ENCODE measurements at places on chromosomes 6 and 20.

GRCh38 chr6:10759884-10760329 is 12.3 kb downstream of the TMEM14B start:
- no peak for DNase-seq

DNA sequence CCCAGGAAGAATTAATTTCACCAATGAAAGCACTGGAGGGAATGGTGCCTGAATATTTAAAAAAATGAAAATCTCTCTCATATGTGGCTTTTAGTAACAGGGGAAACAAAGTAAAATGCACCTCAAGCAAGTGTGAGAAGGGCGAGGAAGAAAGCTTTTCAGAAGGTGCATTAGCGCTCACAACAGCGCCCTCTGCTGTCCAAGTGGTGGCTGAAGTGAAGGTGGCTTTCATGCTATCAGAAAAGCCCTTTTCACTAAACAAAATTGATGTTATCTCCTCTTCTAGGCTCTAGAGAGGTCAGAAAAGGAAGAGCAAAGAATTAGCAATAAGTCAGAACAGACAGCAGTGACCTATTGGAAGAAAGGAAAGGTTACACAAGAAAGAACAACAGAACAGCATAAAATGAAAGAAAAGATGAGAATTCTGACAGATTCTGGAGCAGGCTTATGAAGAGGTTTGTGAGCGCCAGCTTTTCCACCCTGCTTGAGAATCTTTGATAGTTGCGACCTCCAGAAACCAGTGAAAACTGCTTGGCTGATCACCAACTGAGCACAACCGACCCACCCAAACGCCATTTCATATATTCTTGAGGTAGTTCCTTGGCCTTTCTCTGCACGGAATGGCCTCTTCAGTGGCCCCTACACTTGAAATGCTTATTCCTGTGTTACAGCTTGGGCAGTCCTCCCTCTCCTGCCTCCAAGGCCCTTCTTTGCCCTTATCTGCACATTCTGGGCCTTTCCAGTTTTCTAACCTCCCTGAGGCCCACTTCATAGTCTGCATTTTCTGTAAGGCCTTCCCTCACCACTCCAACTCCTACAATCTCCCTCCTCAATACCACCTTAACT is 45.3 kb downstream of the SMLR1 start:
- peak; percentile 45 for DNase-seq

DNA sequence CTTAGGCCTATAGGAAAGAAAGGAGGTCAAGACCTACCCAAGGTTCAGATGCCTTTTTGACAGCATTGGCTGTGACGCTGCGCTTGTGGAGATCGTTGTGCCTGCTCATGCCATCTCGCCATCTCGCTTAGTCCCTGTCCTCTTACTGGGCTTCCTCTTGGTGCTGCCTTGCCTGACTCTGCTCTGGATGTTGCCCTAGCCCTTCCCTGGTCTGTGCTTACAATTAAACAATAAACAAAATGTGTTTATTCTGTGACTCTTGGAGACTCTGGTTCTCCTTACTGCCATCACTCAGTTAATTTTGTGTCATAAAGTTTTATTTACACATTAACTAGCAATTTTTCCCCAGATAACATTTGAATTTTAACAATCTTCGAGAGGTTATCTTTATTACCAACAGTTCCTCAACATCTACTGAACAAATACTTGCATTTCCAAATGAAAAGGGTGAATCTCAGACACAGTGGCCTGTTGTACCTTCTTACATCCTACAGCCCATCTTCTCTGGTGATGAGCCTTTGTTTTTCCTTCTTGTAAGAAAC is 11.6 kb downstream of the AFDN start:
- no peak for DNase-seq

- no peak for DNase-seq
These were observed 134.2 kb downstream of the CEP57L1 start for GRCh38 chr6:109229536-109229935.

DNA sequence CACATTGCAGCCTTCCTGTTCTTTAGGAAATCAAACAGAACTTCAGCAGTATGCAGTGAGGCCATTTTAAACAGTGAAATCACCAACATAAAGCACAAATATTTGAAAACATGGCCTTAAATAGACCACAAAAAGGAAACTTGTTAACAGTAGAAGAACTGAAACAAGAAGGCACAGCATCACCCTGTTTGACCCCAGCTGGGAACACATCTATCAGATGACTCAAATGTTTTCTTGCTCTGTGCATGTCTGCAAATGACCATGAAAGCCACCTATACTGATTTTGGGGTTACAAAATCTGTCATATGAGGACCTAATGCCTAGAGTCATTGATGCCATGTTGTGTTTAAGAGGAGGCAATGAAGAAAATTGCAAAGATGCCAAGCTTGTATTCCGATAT is 123.8 kb upstream of the ADGRF1 start:
- no peak for DNase-seq

- DNase-seq: peak; percentile 2
These were observed 290.3 kb upstream of the STXBP5 start for GRCh38 chr6:146913842-146914488.

- DNase-seq: no peak
These were observed 34.4 kb downstream of the SLC52A3 start for GRCh38 chr20:733861-734260.

DNA sequence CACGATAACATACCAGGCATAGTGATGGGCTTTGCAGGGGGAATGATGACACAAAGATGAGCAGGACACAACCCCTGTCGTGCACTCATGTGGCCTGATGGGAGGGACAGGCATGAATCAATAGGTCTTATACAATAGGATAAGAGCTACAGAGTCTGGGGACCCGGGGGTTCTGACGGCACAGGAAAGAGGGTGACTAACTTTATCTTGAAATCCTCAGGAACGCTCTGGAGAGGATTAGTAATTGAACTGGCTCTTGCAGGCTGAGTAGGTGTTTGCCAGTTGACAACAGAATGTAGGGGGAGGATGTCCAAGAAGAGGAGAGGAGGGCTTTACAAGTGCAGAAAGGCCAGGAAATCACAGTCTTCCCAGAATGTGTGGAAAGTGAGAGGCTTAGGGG is 219.9 kb upstream of the ECI2 start:
- DNase-seq: no peak

GRCh38 chr6:119934816-119935215 is 585.3 kb upstream of the MAN1A1 start:
- DNase-seq: no peak

GRCh38 chr6:133369773-133370272 is 128.7 kb downstream of the EYA4 start:
- DNase-seq: no peak

GRCh38 chr6:139448051-139448649 is 73.7 kb upstream of the CITED2 start:
- DNase-seq: no peak

DNA sequence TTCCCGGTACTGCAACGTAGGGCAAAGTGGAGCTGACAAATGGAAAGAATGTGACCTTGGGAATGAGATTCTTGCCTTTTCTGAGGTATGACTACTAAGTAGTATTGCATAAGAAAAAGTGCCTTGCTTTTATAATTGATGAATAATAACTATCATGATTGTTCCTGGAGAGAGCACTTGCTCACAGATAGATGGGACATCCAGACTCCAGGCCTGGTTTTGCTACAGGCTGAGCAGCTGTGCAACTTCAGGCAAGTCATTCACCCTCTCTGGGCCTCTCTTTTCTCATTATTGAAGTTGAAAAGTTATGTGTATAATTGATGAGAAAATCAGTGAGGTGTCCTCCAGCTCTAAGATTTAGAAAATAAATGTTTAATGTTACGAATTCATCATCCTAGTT is 53.6 kb upstream of the MBOAT1 start:
- no peak for DNase-seq

DNA sequence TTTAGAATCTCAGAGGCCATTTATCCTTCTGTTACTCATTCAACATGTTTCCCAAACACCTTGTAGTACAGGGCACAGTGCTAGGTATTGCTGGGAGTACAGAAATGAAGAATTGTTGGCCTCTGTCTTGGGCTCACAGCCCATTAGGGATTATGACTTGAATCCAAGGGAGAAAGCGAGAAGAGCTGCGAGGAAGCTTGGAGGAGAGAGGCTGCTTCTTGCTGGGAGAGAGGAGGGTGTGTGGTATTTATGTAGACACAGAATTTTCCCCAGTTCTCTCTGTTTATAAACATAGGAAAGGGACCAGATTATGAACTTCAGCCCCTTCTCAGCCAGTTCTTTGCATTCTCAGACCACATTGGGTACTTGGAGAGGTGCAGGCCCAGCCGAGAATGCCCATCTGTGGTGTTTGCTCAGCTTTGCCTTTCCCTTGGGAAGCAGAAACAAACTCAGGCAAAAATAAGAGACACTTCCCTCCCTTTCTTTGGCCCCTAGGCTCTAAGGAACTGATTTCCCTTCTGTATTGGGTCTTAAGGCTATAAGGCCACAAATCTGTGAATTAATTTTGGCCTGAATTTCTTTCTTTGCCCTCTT is 17.9 kb downstream of the CHMP4B start:
- DNase-seq: no peak

DNA sequence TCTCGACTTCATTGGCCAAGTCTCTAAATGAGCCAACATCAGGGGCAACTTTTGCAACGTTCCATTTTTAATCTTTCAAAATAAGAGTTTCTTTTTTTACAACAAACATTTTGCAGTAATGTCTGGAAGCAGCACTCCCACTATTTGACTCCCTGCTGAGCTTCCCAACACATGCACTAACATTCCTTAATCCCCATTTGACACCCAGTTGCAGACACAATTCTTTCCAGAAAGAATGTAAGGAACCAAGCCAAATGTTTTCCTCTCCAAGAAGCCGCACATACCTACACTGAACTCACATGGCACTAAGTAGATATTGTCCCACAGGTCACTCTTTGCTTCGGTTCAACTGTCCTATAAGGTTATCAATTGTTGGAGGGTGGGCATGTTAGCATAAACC is 165.6 kb downstream of the GRM1 start:
- DNase-seq: no peak

- peak; percentile 16 for DNase-seq
These were observed 29.1 kb downstream of the HECA start for GRCh38 chr6:139164001-139164400.

GRCh38 chr6:169070506-169071176 is 183.0 kb downstream of the THBS2 start:
- DNase-seq: no peak

- DNase-seq: no peak
These were observed 46.7 kb upstream of the ATXN1 start for GRCh38 chr6:16807956-16808355.

DNA sequence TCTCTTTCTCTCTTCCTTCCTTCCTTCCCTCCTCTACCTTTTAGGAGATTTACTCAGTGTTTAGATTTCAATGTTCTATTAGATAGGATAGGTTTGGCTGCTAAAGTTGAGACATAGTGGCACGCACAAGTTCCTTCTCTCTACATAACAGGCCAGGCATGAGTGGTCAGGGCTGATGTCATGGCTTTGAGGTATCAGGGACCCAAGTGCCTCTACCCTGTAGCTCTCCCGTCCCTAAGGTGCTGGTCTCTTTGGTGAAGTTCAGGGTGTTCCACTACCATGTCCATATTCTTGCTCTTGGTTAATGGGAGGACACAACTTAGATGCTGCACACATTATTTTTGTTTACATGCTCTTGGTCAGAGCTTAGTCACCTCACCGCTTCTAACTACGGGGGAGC is 245.3 kb downstream of the QKI start:
- DNase-seq: no peak

GRCh38 chr6:156658186-156658965 is 118.8 kb upstream of the ARID1B start:
- DNase-seq: no peak

DNA sequence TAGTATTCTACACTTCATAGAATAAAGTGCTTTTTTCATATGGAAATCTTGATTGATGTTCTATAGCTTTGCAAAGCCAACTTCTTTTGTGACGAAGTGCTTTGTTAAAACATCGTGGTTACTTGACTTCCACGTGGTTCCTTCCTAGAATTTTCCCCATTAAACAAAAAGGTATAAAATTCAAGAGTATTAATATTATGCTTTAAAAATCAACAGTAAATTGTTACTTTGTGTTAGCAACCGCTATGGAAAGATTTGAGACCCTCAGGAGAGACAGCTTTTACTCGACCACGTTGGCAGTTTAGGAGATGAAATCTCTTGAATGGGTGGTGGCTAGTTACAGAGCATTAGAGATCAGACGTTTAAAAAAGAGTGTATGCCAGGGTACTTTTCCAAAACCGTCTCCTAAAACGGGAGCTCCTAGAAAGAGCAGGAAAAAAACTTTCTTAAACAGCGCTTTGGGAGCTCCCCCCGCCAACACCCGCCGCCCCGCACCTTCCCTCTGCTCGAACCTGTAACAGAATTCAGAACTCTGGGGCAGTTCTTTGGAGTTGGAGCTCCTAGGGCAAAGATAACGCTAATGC is 920 bp downstream of the GJA1 start:
- no peak for DNase-seq

DNA sequence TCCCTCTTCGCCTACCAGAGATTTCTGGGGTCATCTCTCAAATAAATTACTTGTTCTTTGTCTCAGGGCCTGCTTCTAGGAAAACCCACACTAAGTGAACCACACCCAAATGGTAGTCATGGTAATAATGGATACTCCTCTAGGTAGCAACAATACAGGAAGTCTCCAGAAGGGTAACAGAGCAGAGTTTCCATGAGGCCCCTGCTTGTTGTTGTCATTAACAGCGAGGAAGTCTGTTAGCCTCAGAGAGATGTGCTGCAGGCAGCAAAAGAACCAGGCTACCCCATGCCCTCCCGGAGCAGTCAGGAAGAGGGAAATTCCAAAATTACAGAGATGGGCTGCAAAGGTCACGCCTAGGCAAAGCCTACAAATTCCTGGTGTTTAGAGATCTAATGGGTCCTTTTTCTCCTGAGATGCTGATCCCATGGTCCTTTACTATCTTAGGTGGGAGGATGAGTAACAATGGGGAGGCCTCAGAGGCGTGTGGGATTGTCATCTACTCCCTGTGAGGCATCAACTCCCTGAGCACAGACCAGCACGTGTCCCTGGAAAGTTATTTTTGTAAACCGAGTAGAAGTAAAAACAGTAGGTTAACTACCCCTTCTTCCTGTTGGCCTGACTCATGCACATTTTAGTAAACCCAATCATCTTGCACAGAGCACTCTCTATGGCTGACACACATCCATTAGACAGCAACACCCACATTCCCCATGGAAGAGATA is 10.1 kb downstream of the ISM1 start:
- DNase-seq: peak; percentile 61

DNA sequence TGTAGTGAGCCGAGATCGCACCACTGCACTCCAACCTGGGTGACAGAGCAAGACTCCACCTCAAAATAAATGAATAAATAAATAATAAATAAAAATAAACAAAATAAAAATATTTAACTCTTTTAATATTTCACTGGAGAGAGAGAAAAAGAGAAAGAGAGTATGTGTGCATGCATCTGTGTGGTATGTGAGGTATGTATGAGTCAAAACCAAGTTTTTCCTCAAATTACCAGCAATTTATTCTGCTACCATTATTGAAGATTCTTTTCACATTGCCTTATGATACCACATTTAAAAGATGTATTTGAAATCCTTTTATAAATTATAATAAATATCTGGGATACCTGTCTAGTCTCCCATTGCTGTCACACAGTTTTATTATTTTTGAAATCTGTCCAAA is 122.1 kb downstream of the CD164 start:
- no peak for DNase-seq

DNA sequence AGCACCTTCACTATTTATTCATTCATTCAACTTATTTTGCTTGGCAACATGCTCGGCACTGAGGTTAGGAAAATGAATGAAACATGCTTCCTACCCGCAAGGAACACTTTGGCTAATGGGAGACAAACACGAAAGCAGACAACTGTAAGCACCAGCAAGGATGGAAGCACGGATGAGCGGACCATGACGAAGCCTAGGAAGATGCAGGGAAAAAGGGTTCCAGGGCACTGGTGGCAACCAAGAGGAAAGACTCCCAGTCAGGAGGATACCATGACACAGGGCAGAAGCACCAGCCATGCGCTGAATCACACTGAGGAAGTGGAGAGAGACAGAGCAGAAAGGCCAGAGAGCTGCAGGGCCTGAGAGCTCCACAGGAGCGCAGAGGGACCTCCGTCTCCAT is 9.8 kb downstream of the PDE10A start:
- no peak for DNase-seq
